AG04449 (cell line): ENCODE measurements at places on chromosomes 16 and 17.

DNA sequence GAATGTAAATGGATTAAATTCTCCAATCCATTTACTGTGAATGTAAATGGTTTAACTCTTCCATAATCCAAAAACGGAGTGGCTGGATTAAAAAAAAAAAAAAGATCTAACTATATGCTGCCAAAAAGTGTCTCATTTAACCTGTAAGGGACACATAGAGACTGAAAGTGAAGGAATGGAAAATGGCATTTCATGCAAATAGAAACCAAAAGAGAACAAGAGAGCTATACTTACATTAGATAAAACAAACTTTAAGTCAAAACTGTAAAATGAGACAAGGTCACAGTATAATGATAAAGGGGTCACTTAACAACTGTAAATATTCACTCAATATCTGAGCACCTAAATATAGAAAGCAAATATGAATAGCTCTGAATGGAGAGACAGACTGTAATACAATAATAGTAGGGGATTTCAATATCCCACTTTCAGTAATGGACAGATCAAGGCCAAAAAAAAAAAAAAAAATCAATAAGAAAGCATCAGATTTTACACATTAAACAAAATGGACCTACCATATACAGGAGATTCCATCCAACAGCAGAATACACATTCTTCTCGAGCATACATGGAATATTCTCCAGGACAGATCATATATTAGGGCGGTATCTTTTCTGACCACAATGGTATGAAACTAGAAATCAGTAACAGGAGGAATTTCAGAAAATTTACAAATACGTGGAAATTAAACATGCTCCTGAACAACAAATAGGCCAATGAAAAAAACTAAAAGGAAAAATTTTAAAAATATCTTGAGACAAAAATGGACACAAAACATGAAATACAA is 36.4 kb downstream of the CDR2 start:
- no peak for DNase-seq

DNA sequence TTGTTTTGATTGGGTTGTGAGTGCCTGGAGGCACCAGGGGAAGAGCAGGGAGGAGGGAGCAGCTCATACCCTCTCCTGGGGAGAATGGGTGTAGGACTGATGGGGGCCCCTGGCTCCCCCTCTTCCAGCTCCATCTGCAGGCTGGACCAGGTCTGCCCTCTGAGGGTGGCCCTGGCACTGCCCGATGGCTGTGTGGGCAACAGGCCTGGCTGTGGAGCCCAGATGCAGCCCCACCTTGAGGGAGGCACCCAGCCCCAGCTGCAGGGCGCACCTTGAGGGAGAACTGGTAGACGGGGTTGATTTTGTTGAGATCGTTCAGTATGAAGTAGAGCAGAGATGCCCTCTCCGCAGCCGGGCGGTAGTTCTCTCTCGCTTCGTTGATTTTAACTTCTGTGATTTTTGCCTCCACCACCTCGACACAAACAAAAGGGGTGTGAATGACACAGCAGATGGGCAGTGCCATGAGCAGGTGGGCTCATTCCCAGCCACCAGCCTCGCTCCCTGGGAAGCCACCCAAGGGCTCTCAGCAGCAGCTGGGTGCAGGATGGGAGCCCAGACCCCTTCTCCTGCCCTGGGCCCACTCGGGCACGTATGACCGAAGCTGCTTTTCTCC is 71.6 kb downstream of the PGS1 start:
- DNase-seq = no peak

DNA sequence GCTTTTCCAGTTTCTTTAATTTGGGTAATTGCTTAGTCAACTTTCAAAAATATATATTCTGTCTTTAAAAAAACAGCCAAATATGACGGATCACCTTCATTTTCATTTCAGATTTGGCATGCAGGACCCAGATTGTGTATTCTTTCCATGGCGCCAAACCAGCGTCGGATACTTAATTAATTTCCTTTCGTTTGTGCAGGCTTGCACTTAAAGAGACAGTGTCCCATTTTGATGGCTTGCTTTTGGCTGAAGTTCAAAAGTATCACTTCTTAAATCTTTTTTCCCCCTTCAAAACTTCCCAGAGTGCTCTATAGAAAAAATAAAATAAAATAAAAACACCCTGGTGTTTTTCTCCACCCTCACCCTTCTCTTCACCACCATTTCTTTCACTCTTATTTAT is 394.5 kb upstream of the SOX9 start:
- no peak for DNase-seq

GRCh38 chr17:39095309-39095686 is 56.1 kb downstream of the PLXDC1 start:
- no peak for DNase-seq

DNA sequence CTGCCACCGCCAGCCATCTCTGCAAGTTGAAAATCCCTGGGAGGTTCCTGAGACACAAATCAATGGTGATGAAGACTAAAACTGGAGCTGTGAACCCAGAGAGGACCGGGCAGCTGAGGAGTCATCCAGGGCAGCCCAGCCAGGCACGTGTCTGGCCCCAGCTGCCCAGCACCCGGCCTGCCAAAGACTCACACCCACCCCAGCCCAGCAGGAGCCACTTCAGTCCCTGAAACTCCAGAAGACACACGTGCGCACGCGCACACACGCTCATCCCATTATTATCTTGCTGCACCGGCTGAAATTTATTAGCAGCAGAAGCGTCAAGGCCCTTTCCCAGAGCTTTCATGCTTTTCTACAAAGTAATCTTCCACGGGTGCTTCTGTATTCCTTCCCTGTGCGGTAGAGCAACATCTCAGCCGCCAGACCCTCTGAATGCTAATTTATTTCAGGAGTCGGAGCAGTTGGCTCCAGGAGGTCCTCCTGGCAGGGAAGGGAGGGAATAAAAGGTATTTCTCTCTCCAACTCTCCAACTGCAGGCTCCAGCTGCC is 59.8 kb upstream of the RBFOX3 start:
- DNase-seq = no peak

- no peak for DNase-seq
Observed at GRCh38 chr17:31537565-31538011, 146.1 kb downstream of the RAB11FIP4 start.

DNA sequence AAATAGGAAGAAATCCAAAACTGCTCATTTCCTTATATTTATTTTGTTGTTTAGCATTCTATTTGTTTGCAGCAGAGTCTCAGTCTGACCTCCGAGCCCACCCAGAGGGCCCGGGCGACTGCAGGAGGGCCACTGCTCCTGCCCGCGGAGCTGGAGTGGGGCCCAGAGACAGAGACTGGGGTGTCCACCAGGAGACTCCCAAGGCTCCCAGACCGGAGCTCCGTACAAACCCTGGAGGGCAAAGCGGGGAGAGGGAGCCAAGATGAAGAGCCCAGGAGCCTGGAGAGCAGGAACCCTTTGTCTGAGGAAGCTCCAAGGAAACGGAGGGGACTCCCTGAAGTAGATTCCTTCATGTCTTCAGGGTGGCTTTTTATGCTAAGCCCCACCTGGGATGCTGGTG is 57.9 kb downstream of the AXIN2 start:
- DNase-seq = no peak

DNA sequence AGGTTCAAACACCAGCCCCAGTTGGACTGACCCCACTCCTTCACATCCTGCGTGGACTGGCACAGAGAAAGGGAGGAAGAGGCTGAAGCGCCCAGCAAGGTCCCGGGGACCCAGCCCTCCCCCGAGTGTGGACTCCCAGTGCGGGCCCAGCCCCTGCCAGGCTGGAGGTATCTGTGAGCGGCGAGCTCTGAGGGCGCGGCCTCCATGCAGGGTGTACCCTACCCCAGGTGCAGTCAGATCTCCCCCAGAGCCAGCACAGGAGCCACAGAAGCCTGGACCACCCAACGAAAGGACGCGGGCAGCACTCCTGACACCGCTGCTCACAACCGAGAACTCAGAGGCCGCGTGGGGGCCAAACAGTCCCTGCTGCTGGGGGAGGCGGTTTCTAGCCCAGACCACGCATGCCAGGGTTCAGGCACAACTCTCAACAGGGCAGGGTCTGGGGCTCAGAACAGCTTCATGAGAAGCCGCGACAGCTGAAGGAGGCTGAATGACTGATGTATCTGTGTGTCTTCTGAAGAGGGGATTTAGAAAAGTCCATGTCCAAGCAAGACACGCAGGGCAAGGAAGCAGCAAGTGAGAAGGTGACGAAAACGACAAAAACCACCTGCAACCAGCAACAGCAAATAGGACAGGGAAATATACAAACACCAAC is 8.5 kb downstream of the SLC38A10 start:
- no peak for DNase-seq

DNA sequence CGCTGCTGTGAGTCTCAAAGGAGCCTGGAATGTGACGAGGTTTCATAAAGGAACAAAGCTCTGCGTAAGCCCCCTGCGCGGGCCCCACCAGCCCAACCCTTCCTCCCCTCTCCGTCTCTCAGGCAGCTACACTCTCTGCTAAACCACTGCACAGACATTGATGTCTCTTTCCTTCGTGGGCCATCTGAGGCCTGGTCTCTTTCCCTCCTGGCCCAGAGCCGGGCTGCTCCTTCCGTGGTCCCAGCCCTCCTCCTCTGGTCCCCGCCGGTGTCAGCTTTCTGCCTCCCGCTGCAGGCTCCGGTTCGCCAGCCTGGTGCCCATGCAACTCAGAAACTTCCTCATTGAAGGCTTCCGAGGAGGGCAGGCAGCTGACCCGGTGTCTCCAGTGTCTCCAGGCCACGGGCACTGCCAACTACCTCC is 7.4 kb downstream of the SCARF1 start:
- DNase-seq = no peak

- no peak for DNase-seq
Observed at GRCh38 chr16:72857834-72858664, 189.9 kb downstream of the ZFHX3 start.

GRCh38 chr16:66844009-66844341 is 239 bp upstream of the CA7 start:
- DNase-seq = no peak

- no peak for DNase-seq
Observed at GRCh38 chr17:10032118-10032852, 127.2 kb upstream of the RCVRN start.

DNA sequence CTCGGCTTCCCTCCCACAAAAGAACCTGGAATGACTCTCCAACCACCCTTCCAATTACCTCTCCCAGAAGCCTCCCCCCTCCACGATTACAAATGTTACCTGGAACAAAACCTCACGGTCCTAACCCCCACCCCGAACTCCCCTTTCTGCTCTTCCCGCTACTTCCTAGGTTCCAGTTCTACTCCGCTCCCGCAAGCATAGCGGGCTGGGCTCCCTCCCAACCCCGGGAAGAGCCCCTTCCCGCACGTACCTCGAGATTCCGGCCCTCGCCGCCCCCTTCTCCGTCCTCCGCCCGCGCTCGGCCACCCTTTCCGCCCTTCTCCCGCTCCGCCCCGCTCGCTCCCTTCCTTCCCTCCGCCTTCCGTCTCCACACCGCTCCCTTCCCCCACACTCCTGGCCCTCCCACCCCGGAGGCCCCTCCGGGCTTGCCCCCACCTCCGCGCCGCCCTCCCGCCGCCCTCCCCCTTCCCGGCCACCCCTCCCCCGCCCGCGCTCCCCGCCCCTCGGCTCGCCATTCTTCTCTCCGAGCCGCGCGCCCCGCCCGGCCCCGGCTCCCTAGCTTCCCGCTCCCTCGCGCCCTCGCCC is 457 bp downstream of the CHTF8 start:
- DNase-seq = peak; percentile 10

- DNase-seq = no peak
Observed at GRCh38 chr16:70662991-70663523, 16.7 kb downstream of the IL34 start.

DNA sequence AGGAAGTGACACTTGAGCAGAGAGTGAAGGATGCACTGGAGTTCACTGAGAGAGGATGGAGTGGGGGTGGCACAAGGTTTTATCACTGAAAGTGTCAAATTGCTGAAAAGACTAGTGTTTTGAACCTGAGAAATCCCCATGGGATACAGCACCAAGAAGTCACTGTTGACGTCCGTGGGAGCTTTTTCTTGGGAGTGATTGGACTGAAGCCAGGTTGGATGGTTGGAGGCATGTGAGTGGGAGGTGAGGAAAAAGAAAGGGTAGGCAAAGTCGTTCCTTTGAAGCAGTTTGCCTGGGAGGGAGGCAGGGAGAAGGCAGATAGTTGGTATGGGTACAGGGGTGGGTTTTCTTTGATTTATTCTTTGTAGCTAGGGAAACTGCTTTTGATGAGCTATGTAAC is 39.9 kb upstream of the SDK2 start:
- DNase-seq = no peak

DNA sequence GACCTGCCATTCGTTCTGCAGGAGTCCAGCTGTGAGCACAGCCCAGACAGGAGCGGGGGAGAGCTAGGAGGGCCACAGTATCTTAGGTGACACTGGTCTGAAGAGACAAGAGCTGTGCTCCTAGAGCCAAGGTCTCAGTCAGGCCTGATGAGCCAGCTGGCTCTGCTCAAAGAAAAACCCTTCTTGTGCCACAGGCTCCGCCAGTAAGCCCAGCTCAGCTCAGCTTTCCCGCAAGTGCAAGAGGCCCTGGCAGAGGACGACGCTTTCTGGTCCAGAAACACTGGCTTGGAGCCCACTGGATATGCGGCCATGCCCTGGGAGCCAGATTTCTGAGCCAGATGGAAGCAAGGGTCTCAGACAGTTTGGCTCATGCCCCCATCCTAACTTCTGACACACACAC is 23.9 kb downstream of the PEMT start:
- DNase-seq = no peak

GRCh38 chr17:63435681-63436522 is 10.2 kb downstream of the CYB561 start:
- no peak for DNase-seq

- DNase-seq = no peak
Observed at GRCh38 chr17:50198026-50198669, 3.3 kb downstream of the COL1A1 start.

DNA sequence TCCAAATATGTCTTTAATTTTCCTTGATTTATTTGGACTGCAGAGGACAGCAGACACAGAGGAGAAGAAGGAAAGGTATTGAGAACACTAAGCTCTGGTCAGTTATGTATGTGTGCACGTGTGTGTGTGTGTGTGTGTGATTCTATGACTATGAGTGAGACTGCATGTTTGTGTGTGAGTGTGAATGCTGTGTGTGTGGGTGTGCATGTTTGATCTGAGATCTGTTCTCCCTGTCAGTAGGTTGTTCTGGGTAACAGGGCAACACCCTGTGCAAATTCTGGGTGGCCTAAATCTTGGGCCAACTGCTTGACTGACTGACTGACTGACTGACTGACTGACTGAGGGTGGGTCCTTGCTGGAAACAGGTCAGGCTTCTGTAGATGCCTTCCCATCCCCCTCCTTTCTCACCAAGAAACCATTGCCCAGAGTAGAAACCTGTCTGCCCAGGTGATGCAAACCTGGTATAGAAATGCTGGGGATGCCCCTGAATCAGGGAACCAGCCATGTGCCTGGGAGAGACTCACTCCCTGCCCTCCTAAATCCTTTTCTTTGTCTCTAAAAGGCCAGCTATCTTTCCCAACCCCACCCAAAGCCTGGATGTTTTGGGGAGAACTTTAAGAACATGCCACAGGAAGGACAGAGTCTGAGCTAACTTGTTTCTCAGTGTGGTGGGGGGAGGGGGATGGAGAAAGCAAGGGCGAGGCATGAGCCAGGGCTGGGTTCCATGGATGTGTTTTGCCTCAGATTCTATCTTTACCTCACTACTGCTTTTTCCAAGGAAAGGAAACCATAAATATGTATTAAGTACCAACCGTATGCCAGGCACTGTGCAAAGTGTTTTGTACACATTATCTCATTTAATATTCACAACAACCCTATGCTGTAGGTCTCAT is 4.5 kb upstream of the NR1D1 start:
- DNase-seq = no peak
